ENCODE measurements at places on chromosomes 11 and 22.
A peak's percentile ranks its signal among the peaks of the same experiment; 100 is the strongest.

GRCh38 chr11:69943506-69943905 lies 124.3 kb upstream of the FGF3 start:
- DNase-seq, result no peak

DNA sequence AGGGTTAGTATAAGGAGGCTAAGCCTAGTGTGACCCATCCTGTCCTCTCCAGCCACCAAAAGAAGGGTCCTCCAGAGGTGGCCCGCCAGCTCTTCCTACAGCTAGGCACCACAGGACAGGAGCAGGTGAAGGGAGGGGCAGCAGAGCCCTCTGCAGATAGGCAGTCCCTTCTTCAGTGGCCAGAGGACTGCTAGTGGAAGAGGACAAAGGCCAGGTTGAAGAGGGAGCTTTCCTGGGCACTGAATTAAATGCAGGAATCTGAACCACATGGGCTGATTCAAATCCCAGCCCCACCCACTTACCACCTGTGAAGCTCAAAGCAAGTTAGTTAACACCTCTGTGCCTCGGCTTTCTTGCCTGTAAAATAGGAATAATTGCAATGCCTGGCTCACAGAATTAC lies 409.5 kb downstream of the NXPE2 start:
- no peak for DNase-seq

GRCh38 chr11:61627850-61628661 lies 47.2 kb upstream of the SYT7 start:
- peak; percentile 19 for DNase-seq

GRCh38 chr11:69050592-69051380 lies 2.1 kb downstream of the TPCN2 start:
- no peak for DNase-seq

- DNase-seq, result no peak
Measured at GRCh38 chr11:210122-210802, 2.8 kb downstream of the RIC8A start.

- DNase-seq, result no peak
Measured at GRCh38 chr11:131145791-131146190, 224.6 kb upstream of the NTM start.

- DNase-seq, result peak; percentile 37
Measured at GRCh38 chr22:23822101-23822671, 16.6 kb downstream of the DERL3 start.

DNA sequence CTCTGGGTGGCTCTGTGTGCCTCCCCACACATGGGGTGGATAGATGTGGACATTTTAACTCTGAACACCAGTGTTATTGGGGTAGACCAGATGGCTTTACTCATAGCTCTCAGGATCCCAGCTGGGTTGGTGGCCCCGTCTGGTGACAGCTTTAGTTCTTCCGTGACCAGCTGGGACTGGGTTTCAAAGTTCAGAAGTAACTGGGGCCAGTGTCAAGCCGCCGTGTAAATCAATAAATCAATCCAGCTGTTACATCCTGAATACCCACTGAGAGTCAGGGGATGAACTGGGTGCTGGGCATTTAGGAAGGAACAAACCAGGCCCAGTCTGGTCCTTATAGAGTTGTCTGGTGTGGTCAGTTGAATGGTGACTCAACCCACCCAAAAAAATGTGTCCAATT lies 269.4 kb downstream of the CTTN start:
- DNase-seq, result no peak

DNA sequence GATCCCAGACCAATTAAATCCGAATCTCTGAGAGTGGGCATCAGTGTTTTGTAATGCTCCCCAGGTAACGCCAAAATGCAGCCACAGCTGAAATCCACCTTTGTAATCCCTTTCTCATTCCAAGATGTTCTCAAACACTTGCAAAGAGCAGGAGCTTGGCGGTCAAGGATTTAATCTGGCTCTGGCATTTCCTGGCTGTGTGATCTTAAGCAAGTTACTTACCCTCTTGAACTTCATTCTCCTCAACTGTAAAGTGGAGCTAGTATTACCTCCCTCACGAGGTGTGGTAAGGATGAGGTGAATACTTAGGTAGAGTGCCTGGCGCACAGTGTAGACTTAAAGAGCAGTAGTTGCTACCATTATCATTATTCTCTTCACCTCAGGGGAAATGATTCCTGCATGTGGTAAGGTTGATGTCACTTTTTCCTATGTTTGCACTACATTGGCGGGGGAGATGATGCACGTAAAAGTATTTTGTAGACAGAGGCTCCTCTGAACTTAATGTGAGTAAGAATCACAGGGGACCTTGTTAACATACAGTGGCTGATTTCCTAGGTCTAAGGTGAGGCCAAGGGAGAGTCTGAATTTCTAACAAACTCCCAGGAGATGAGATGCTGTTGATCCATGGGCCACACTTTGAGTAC lies 210.4 kb upstream of the PITPNB start:
- DNase-seq, result no peak

Measured in nucleus accumbens (tissue), 56 donors.